GM23248 (cell line): ENCODE measurements at places on chromosomes 12 and 14. TPM values are rescaled to one million over a fixed set of nuclear protein-coding genes. Genes with fewer than 3 reads are reported as not detected.

DNA sequence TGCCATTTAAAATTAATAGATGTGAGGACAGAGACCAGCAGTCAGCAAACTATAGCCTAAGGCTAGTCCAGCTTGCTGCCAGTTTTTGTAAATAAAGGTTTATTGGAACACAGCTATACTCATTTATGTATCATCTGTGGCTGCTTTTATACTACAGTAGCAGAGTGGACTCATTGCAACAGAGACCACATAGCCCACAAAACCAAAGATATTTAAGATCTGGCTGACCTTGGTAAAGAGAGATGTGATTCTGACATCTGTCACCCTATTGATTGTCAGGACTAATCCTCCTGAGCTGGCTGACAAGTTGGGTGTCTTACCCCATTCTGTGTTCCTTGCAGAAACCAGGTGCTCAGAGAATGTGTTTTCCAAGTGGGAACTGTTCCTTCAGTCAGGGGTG, 99.9 kb downstream of the BEGAIN start:
- DNase-seq, result no peak

DNA sequence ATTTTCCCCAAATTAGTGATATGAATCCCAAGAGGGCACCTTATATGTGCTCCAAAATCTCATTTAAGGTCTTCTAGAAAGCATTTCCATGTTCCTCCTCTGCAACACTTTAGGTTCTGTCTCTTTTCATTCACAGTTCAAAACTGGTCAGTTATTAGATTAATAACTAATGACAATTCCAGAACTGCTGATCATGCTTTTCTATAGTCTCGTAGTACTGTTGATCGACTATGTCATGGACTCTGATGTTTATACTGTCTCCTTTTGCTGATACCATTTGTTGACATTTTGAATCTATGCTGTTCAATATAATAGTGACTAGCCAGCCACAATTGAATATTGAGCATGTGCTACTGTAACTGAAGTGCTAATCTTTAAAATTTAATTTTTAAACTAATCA, 728.3 kb downstream of the LRFN5 start:
- DNase-seq, result no peak

The PGF gene
- 1.1 and 2.1 TPM in 2 replicates for polyA plus RNA-seq

GRCh38 chr14:104280085-104280901, 141.9 kb downstream of the KIF26A start:
- DNase-seq, result no peak

- peak; percentile 64 for DNase-seq
These were observed 8.8 kb upstream of the GNPTAB start for GRCh38 chr12:101839324-101840283.

DNA sequence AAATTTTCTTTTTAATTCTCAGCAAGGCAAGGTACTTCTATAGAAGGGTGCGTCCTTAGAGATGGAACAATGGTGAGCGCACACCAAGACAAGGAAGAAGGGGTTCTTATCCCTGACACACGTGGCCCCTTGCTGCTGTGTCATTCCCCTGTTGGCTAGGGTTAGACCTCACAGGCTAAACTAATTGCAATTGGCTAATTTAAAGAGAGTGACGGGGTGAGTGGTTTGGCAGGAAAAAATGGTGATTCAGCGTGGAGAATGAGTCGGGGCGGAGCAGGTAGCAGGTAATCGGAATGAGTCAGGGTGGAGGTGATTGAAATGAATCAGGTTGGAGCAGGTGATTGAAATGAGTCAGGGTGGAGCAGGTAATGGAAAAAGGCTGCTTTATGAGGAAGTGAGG, 36.3 kb upstream of the HECTD1 start:
- no peak for DNase-seq

The SLC25A21 gene
- polyA plus RNA-seq, result 0.26 and 0.79 TPM in 2 replicates

DNA sequence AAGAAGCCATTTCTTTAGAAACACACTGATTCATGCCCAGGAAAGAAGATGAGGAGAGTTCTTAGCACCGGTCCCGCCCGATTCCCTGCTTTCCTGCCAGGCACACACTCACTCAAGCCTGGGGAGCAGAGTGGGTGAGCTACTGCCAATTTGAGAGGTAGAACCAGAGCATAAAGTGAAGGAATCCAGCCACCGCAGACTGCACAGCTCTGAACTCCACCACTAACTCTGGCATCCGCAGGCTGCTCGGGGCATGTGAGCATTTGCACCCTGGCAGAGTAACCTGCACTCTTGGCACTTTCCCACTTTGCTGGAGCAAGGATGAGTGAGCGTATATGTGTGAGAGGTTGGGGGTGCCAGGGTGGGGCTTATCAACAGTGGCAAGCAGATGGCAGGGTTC, 4.0 kb upstream of the SYNDIG1L start:
- no peak for DNase-seq

DNA sequence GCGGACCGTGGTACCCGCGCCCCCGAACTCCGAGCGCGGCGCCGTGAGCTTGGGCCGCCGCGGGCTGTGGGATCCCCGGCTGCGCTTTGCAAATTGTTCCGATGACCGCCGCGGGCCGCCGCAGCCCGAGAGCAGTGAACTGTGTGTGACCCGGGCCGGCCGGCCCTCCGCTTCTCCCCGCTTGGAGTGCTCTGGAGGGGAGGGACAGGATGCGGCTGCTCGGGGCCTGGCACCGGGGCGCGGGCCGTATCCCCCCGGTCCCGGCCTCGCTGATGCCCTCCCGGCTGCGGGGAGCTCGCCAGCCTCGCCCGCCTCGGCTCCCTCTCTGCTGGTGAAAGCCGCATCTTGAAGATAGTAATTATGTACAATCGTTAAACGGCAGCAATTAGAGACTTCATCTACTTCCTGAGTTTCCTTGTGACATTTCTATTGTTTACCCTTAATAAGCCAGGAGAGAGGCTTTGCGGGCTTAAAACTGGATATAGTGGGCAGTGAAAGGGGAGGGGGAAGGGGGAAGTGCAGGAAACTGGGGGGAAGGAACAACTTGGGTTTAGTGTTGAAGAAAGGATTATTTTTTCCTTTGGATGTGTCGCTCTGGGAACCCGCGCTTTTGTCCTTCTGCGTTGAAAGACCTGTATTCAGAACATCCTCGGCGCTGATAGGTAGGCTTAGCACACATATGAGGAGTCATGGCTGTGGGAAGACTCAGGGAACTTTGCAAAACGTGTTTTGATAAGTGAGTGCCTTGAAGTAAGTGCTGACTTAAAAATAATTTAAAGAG, 1.2 kb downstream of the PELI2 start:
- DNase-seq, result peak; percentile 70

The RIPK3 gene
- 5.1 and 5.3 TPM in 2 replicates for polyA plus RNA-seq

- DNase-seq, result peak; percentile 46
These were observed 40.6 kb upstream of the GLIPR1 start for GRCh38 chr12:75439930-75440329.

DNA sequence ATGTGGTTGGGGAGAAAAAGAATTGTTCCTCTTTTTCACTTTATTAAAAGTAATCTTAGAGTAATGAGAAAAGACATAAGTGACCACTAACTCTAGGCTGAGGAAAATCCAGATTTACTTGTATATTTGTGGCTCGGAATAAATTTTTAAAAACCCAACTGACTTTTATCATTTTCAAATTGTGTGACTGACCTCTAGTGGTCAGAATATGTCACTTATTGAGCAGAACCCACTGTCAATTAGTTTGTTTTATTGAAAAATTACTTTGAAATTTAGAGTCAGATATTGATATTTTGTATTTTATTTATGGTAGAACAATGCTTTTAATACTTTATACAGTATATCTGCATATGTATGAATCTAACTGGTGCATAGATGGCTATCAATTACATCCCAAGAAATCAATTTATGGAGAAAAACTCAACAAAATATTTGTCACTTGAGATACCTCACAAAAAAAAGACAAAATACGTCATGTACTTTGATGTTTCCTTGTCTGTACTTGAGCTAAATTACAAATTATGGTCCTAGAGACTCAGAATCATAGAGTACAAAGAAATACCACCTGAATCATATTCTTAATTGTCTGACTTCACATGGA, 229.4 kb downstream of the CNTN1 start:
- DNase-seq, result peak; percentile 51

The DPY19L2 gene
- polyA plus RNA-seq, result 0.15 and 0.31 TPM in 2 replicates

DNA sequence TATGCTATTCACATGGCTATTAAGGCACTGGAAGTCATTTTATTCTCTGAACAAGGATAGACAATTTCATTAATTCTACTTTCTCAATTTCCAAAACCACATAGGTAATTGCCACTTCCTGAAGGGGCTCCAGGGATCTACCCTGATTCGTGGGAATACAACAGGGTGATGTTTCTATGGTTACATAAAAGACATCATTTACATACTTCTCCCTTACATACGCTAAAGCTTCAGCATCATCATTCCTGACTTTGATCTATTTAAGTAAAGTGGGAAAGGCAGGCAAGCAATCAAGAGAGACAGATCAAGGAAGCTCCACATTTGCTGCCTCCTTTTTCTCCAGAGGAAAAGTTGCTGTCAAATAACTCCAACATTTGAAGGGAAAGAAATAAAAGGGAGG, 118.8 kb upstream of the SINHCAF start:
- DNase-seq, result no peak

GRCh38 chr12:94133964-94134795, 14.2 kb upstream of the PLXNC1 start:
- DNase-seq, result peak; percentile 82

DNA sequence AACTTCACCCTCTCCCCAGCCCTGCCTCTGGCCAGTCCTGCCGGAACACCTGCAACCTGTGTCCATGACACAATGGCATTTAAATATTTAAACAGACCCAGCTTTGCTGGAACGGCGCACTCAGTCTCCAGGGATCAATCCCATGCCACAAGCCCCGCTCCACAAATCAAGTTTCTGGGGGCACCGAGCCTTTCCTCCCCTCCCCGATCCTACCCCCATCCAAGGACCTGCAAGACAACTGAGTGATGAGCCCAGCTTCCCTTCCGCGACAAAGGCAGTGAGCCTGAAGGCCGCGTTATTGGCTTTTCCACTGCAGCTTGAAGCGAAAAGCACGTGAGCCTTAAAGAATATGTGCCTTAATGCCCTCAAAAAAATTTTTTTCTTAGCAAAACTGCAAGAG, 185.7 kb downstream of the DPF3 start:
- no peak for DNase-seq

GRCh38 chr14:68401855-68402254, 391.0 kb downstream of the ZFP36L1 start:
- no peak for DNase-seq

- DNase-seq, result no peak
These were observed 290.7 kb upstream of the PDE3A start for GRCh38 chr12:20077618-20078017.

- DNase-seq, result no peak
These were observed 126.4 kb upstream of the FOXN3 start for GRCh38 chr14:89543425-89543790.

The AP5M1 gene
- polyA plus RNA-seq, result 37.4 and 41.8 TPM in 2 replicates

The PUS1 gene
- 13.0 and 14.0 TPM in 2 replicates for polyA plus RNA-seq

The VASH1 gene
- 2.1 and 2.2 TPM in 2 replicates for polyA plus RNA-seq

- DNase-seq, result no peak
These were observed 72.9 kb upstream of the KRAS start for GRCh38 chr12:25323581-25323982.

The CDKN1B gene
- 3.4 TPM in 2 replicates for polyA plus RNA-seq

The CCDC38 gene
- polyA plus RNA-seq, result 0.06 TPM in 1 of 2 replicates, not detected in the other

GRCh38 chr12:75592638-75593335, 81.4 kb upstream of the KRR1 start:
- no peak for DNase-seq

The CPM gene
- polyA plus RNA-seq, result 21.0 and 22.5 TPM in 2 replicates

- DNase-seq, result no peak
These were observed 5.5 kb upstream of the PCED1B start for GRCh38 chr12:47073951-47074350.

The KLRC2 gene
- not detected in 2 replicates for polyA plus RNA-seq

GRCh38 chr14:76490735-76491134, 114.8 kb downstream of the ESRRB start:
- DNase-seq, result no peak

DNA sequence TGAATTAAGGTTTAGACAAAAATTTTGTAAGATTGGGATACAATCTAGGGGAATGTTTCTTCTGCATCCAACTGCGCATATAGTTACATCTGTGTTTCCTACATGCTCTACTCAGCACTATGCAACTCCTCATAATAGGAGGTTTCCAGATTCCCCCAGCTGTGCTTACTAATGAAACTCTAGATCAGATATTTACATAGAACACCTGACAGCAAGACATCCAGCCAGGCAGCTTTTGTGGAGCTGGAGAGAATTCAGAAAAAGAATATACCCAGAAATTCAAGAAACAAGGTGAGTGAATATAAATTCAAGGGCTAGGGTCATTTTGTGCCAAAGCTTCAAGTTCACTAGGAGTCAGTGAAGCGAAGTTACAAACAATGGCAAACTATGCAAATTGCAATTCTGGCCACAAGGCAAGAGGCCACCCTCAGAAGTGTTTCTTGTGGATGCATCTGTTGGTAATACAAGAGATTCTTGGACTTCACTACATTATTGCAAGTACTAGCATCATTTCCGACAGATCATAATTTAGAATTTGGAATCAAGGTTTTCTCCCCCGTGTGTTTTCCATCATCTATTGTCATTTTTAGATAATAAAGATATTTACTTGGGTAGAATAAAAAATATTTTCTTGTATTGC, 341.2 kb upstream of the NAV3 start:
- DNase-seq, result no peak

- no peak for DNase-seq
These were observed 348.3 kb downstream of the CACNA1C start for GRCh38 chr12:2401040-2401439.

The GPR132 gene
- not detected in 2 replicates for polyA plus RNA-seq

The RHOF gene
- polyA plus RNA-seq, result 1.5 and 2.4 TPM in 2 replicates

DNA sequence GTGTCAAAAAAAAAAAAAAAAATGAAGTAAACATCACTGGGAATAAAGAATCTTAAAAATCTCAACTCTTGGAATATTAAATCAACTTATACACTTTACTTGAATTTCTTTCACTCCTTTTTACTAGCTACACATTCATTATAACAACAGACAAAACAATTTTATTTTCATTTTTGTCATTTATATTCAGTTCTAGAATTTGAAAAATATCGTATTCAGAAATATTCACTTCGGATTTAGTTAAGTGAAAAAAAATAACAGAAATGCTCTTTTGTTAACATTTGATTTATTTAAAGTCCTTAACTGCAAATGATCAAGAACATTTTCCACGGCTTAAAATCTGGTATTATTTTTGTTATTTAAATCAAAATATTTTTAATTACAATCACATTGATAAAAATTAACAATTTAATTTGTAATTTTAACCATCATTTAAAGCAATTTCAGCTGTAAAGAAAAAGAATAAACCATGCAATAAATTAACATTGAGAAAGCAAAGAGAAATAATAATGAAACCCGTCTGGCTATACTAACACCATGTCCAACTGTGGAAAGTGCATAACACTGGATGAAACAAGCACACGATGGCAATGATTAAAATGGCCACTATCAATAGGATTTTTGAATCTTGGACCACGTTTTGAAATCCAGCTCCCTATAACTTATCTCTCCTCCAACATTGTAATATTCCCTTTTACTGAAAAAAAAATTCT, 5.2 kb downstream of the FOXA1 start:
- DNase-seq, result no peak
